Kidney capillary endothelial cell (primary cell): ENCODE measurements at places on chromosomes 16 and 17.
A peak's percentile ranks its signal among the peaks of the same experiment; 100 is the strongest.

DNA sequence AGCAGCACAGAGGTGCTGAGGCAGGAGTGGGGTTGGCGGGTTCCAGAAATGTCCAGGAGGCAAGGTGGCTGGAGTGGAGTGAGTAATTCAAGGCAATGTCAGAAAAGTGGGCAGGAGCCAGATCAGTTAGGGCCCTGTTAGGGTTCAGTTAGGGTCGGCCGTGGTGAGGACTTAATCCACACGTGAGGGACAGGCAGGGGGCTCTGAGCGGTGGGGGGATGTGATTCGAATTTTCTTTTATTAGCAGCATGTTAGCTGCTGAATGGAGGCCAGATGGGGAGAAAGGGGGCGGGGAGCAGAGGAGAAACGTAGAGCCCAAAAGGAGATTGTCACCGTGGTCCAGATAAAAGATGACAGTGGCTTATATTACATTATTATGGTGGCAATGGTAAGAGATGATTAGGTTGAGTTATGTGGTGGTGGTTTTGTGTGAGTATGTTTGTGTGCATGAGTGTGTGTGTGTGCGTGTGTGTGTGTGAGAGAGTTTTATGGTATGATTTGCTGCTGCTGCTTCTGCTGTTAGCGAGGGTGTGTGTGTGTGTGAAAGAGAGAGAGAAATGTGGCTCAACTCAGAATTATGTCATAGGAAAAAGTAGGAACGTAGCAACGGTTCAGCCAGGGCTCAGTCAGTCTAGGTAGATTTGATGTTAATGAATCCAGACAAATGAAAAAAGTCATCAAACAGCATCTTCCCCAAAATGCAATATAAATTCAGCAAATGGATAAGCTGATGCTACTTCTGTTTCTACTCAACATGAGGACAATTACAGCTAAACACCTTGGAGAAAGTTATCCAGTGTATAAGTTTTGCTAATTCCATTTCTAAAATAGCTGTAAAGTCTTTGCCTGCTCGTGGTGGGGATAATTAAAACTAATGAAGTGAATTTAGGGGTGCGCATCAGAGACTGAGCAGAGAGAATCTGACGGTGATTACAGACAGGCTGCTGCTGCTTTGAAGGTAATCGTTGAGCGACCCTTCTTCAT lies 390.6 kb downstream of the HAPSTR1 start:
- no peak for DNase-seq

- DNase-seq: no peak
Observed at GRCh38 chr16:29897333-29897732, 2.0 kb downstream of the SEZ6L2 start.

DNA sequence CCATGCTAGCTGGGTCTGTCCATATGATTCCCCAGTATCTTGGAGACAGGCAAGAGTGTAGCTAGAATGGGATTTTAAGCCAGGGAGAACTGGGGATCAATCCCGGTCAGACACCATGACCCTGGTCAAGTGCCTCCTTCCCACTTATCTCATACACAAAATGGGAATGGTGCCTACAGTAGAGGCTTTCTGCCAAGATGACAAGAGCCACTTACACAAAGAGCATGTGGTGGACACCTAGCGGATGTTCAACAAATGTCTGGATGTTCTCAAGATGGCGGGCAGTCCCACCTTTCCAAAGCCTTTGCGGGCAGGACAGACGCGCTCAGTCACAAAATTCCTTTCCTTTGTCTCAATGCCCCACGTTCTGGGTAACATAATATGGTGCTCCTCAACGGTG lies 57.3 kb downstream of the MAF start:
- DNase-seq: no peak

DNA sequence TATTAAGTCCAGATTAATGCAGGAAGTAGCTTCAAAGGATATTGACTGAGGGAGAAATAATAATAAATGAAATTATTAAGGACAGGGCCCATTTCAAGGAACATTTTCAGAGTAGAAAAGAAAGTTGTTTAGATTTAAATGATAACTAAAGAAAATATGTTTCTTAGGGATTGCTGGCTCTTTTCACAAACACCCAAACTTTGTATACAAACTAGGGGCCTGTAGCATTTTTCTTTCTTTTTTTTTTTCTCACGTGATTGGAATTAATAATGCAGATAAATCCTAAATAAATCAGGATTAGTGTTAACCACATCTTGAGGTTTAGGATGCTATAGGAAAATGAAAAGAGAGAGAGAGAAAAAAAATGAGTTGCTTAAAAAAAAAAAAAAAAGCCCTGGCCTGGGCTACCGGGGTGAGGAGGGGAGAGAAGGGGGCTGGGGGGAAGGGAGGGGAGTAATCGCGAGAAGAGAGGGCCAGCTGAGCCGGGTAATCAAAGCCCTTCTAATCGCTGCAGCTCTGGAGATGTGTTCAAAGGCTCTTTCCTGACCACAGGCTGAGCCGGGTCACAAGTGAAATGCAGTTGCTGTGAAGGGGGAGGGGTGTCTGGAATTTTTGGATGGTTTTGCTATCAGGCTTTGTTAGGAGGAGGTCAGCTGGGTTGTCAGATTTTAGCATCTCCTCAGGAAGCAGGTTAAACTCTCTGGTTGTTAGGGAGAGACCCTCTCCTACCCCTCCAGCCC lies 104.6 kb upstream of the ZFHX3 start:
- no peak for DNase-seq

DNA sequence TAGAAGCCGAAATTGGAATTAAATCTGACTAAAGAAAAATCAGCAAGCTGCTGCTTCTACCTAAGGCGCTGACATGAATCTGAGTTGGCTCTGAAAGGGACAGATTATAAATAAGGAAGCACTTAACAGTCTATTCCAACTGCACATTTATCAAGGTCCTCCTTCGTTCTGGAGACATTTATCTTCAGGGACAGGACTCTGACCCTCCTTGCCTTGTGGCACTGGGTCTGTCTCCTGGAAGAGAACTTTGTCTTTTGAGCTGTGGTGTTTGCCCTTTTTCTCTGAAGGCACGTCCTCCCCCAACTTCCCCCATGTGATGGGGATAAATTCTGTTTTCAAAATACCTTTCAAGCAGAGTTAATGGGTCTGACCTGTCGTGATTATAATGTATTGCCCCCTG lies 47.0 kb upstream of the MARCHF10 start:
- no peak for DNase-seq

GRCh38 chr17:1649844-1650501 lies at the start of gene RILP:
Gene RILP (minus strand): TSS chr17:1649866. CDS start chr17:1649804, 62 bp downstream.
- DNase-seq: peak; percentile 46

- DNase-seq: no peak
Observed at GRCh38 chr17:29176558-29177351, 3.4 kb downstream of the MYO18A start.
